ENCODE measurements at places on chromosomes 1 and 21. TPM values are rescaled to one million over a fixed set of nuclear protein-coding genes. Genes with fewer than 3 reads are reported as not detected.
A peak's percentile ranks its signal among the peaks of the same experiment; 100 is the strongest.

TMEM79 gene
- total RNA-seq, result 0.54 TPM

IRF6 gene
- 2.9 TPM for total RNA-seq

DNA sequence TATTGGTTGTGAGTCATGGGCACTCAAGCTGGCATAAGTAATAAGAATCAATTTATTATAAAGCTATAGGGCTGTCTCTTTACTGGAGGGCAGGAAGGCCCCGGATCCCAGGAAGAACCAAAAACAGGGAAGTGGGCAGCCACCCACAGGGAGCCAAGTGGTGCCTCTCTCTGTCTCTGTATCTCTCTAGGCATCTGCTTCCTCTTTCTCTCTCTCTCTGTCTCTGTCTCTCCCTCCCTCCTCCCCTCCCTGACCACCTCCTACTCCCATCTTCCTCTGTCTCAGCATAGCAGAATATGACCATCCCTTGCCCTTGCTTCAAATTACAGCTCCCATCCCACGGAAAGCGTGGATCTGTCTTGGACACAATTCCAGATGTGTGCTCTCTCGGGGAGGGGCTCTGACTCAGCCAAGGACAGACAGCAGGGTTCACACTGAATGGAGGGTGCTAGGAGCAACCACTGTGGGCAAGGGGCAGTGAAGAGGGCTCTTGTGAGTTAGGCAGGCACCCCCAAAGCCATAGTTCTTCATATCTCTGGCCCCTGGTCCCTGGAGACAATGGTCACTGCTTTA is 80.4 kb upstream of the LPGAT1 start:
- peaks cover 13% of the 10 kb centered on the region for H3K27me3 ChIP-seq
- peak; percentile 15 for DNase-seq
- H3K4me3 ChIP-seq, result no peak overlapping the region
- no peaks in the 10 kb centered on the region for H3K4me1 ChIP-seq
- H3K27ac ChIP-seq, result no peak overlapping the region
- no peaks in the 10 kb centered on the region for H3K36me3 ChIP-seq

DNA sequence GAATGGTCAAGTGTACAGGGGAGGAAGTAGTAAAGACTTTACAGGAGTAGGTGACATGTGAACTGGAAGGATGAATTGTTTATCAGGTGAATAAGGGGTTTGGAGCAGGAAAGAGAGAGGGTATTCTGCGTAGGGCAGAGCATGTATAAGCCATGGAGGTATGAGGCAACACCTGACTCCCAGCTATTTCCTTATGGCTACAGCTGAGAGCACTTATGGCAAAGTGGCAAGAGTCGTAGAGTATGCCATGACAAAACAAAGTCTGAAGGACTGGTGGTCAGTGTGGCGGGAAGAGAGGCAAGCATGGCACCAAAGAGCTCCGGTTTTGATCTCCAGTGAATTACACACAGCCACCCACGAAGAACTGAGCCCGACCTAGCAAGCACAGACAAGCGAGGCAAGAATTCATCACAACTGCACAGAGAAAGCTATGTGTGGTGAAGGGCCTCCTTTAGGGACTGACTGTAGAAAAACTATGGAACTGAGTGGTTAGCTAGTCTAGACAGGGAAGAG is 9.0 kb upstream of the ELOVL1 start:
- DNase-seq, result no peak
- H3K4me3 ChIP-seq, result no peak overlapping the region
- peaks cover 9% of the 10 kb centered on the region for H3K4me1 ChIP-seq

KIF14 gene
- 10.8 TPM for total RNA-seq

Measured in IMR-90 (cell line).